ENCODE measurements at places on chromosomes 5 and 9.
A peak's percentile ranks its signal among the peaks of the same experiment; 100 is the strongest.

DNA sequence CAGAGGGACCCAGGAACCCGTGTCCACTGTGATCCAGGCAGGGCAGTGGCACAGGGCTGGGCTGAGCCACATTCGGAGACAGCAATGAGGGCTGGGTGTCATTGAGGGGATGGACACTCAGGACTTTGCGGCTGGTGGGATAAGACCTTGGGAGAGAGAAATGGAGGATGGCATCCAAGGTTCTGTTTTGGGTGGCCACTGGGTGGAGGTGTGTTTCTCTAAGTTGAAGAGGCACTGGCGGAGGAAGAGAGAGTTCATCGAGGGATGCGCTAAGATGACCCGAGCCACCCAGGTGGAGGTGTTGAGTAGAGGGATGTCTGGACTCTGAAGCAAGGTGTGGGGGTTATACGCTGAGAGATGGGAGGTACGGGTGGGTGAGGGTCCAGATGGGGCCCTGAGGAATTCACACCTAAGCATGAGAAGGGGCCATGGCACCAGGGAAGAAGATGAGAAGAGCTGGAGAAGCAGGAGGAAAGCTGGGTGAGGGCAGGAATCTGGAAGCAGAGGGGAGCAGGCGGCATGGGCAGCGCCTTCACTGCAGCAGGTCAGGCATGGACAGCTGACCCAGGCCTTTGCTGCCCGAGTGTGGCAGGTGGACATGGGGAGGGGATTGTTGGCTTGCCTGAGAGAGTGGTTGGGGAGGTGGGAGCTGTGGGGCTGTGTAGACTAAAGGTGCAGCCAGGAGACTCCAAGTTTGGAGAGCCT lies 2.5 kb upstream of the SLC25A48 start:
- DNase-seq: no peak

- no peak for DNase-seq
These were observed 5.8 kb upstream of the SPATA31C2 start for GRCh38 chr9:88143957-88144625.

- DNase-seq: no peak
These were observed 16.7 kb downstream of the SLC36A1 start for GRCh38 chr5:151464101-151464500.

- DNase-seq: no peak
These were observed 95.7 kb upstream of the ITGA1 start for GRCh38 chr5:52692039-52692438.

- no peak for DNase-seq
These were observed 11.0 kb downstream of the TCOF1 start for GRCh38 chr5:150368526-150368925.

DNA sequence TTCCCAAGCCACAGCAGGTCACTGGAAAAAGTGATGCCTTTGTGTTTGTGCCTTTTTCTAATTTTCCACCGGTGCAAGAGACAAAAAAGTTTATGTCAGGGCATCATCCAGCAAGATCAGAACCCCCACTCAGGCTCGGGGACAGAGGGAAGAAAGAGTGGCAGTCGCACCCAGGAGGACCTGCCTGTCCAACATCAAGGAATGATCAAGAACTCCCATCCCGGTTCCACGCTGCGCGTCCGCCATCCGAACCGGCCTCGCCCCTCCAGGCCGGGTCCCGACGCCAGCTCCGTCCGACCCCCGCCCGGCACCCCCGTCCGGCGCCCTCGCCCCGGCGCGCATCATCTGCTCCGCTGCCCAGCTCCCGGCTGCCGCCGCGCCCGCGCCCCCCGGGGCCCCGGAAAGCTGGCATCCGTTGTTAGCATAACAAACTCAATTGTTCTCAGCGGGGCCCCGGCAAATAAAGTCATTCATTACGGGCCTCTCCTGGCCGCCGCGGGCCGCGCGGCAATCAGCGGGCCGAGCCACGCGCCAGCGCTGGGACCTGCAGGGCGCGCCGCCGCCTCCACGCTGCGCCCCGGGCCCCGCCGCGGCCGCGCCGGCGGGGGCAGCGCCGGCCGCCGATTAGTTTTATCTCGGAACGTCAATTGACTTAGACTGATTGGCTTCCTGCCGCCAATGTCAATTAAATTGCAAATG lies 48.1 kb downstream of the PAX5 start:
- DNase-seq: no peak

DNA sequence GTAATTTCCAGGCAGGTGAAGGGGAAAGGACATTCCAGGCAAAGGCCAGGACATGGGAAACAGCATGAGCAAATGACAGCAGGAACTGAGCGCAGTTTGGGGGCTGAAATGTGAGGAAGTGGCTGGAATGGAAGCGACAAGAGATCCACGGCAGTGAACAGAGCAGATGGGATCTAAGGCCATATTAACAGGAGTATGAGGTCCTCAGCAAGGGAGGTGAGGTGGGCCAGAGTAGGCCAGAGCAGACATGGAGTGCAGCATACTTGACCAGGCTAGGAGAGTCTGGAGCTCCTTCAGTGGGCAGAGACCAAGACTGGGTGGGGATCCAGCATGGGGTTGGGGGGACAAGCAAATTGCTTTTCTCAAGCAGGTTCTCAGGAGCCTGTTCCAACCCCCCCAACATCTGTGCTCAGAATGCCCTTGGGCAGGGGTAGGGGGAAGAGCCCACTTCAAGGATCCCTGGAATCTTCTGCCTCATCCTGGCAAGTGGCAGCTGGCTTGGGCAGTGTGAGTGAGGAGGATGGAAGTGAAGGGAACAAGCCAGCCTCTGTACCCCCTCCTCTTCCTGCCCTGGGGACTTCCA lies 34.5 kb downstream of the DAB2IP start:
- no peak for DNase-seq

DNA sequence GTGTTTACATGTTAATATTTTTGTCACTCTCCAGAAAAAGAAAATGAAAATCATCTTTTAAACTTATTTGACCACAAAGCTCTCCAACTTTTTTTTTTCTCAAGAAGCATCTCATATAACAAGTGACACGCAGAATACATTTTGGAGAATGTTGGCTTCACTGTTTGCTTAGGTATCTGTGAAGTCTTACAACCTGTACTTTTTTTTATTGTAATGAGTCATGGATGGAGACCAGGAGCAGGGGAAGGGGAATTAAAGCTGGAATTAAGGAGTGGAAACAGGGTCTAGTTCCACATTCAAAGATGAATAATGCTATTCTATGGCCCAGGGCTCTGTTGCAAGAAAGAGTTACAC lies 211.9 kb downstream of the MAN2A1 start:
- no peak for DNase-seq

GRCh38 chr5:36957953-36958537 lies 81.5 kb downstream of the NIPBL start:
- no peak for DNase-seq

GRCh38 chr9:127561491-127562278 lies 50.4 kb upstream of the STXBP1 start:
- peak; percentile 26 for DNase-seq

- DNase-seq: no peak
These were observed 337.9 kb upstream of the RFX3 start for GRCh38 chr9:3863686-3864085.

GRCh38 chr5:53178830-53179229 lies 69.3 kb upstream of the MOCS2 start:
- DNase-seq: no peak

GRCh38 chr5:139108063-139108824 lies 89.9 kb downstream of the SIL1 start:
- DNase-seq: no peak

GRCh38 chr9:84937180-84937579 lies 267.7 kb downstream of the NTRK2 start:
- DNase-seq: no peak

DNA sequence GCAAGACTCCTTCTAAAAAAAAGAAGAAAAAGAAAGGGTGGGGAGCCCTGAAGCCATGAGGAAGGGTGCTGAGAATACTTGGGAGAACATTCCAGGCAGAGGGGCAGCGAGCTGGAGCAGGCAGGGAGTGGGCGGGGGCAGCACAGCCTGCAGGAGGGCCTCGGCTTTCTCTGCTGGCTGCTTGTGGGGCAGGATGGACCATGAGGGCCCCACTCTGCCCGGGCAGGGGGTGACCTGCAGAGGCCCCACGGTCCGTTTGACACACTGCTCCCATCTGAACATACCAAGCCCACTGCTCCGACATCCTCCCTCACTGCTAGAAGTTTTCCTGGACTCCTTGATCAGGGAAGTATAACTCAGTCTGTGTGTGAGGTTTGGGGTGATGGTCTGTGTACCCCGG lies 11.7 kb upstream of the NUP214 start:
- DNase-seq: no peak

DNA sequence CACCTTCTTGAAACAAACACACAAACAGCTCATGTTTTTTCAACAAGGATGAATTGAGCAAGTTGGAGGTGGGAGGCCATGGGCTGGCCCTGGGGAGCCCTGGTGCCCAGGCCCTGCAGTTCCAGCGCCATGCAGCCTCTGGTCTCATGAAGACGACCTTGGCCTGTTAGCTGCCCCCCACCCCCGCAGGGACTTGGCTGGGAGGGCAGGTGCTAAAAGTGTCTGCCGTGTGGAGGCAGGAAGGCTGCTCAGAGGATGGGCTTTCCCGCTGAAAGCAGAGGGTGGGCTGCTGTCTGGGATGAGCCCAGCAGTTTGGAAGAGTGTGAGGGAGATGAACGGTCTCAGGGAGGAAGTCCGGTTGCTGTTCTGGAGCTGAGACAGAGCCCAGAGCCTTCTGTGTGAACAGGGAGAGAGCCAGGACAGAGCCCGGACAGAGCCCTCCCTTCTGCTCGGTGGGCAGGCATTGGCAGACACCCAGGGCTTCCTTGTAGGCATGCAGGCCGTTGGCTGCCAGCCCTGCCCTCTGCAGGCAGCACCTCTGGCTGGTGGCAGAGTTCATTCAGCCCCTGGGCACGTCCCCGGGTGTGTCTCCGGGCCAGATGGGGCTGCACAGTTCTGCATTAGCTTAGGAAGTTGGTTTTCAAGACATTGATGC lies 18.7 kb downstream of the ROPN1L start:
- no peak for DNase-seq

DNA sequence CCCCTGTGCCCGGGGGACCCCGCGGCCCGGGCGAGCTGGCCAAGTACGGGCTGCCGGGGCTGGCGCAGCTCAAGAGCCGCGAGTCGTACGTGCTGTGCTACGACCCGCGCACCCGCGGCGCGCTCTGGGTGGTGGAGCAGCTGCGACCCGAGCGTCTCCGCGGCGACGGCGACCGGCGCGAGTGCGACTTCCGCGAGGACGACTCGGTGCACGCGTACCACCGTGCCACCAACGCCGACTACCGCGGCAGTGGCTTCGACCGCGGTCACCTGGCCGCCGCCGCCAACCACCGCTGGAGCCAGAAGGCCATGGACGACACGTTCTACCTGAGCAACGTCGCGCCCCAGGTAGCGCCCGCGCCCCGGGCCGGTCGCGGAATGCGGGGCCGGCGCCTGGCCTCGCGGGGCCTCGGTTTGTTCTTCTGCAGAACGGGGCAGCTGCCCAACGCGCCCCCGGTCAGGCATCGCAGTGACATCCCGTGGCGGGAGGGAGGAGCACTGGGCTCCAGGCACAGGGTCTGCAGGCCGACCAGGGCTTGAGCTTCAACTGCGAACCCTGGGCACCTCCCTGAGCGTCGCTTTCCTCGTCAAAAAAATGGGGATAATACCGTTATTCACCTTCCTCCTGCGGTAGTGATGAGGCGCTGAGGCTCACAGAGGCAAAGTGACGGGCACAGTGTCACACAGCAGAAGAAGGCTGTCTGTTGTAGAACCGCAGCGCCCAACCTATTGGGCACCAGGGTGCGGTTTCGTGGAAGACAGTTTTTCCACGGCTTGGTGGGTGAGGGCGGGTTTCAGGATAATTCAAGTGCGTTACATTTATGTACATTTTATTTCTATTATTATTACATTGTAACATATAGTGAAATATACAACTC lies 777 bp downstream of the ENDOG start:
- peak; percentile 58 for DNase-seq

GRCh38 chr5:17064241-17064640 lies 128.2 kb upstream of the MYO10 start:
- no peak for DNase-seq

GRCh38 chr9:77807281-77807683 lies 159.2 kb upstream of the GNA14 start:
- DNase-seq: peak; percentile 19

DNA sequence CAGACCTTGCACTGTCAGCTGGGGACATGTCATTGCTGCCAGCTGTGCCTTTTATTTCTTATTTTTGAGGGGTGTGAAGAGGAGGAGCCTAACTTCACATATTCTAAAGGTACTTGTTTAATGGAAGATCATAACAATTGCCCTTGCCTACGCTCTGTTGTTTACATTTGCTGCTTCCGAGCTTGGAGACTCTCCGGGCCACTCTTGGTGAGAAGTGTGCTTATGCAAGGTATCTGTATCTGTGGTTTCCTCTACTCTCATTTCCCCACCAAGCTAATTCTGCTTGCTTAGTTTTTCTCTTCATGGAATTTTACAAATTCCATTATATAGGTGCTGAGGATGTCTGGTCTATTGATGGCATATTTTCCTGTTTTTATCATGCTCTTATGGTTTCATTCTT lies 105.3 kb downstream of the RASGRF2 start:
- no peak for DNase-seq

- DNase-seq: no peak
These were observed 9.3 kb downstream of the NACC2 start for GRCh38 chr9:136085815-136086212.

GRCh38 chr5:55343609-55344008 lies 35.8 kb downstream of the MTREX start:
- no peak for DNase-seq

- peak; percentile 7 for DNase-seq
These were observed 376.9 kb downstream of the DTWD2 start for GRCh38 chr5:118611332-118611945.

- DNase-seq: peak; percentile 16
These were observed 31.8 kb downstream of the ERMP1 start for GRCh38 chr9:5800969-5801738.

DNA sequence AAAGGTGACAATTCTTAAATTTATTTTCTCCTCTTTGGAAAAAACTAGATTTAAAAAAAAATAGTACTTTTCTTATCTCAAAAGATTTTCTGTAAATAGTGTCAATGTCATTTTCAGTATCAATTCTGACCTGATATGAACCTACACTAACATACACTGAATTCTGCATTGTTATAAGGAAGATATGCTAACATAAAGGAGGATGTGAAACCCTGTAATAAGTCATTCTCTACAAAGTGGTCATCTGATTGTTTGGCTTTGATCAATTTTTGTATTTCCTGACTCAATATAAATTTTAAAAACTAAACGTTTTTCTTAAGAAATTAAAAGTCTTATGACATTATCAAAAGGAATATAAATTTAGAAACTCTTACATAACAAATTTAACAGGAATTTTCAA lies 233.6 kb upstream of the EDIL3 start:
- no peak for DNase-seq

DNA sequence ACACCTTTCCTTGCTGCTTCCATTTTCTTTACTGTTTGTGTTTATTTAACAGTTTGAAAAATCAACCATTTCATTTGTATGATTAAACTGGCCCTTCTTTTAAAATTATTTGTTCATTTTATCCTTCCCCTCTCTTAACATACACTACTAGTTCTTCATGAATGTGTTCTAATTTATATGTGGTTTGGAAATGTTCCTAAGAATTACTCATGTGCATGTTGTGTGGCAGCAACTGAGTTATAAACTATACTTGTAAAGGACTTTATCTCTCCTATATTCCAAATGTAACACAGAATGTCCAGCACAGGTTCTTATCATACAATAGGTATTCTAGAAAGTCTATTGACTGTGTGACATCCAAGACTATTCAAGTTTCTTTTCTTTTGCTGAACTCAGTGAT lies 358.2 kb upstream of the MEF2C start:
- DNase-seq: no peak
